ENCODE measurements at places on chromosomes 7 and 10. TPM values are rescaled to one million over a fixed set of nuclear protein-coding genes. Genes with fewer than 3 reads are reported as not detected.

DNA sequence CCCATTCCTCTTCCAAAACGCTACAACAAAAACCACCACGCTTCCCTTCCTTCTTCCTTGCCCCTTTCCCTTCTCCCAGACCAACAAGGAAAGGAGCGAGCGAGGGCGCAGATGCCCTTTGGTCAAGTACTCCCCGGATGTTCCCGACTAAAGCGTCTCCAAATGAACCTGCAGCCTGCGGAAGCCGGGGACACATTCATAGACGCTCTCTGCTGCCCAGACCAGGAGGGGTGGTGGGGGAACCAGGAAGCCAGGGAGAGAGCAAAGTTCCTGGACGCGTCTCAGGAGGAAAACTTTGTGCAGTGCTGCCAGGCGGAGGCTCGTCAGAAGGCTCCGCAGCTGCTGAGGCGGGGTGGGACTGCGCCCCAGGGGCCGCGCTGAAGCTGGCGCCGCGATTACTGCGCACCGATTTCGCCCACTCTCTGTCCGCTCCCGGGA, 754 bp downstream of the SEMA3D start:
- H3K4me1 ChIP-seq = no peaks in the 10 kb centered on the region
- no peak overlapping the region for H3K27ac ChIP-seq
- H3K27me3 ChIP-seq = peaks cover 21% of the 10 kb centered on the region
- H3K4me3 ChIP-seq = peak overlapping the region; percentile 31
- DNase-seq = no peak
- no peaks in the 10 kb centered on the region for H3K36me3 ChIP-seq

DNA sequence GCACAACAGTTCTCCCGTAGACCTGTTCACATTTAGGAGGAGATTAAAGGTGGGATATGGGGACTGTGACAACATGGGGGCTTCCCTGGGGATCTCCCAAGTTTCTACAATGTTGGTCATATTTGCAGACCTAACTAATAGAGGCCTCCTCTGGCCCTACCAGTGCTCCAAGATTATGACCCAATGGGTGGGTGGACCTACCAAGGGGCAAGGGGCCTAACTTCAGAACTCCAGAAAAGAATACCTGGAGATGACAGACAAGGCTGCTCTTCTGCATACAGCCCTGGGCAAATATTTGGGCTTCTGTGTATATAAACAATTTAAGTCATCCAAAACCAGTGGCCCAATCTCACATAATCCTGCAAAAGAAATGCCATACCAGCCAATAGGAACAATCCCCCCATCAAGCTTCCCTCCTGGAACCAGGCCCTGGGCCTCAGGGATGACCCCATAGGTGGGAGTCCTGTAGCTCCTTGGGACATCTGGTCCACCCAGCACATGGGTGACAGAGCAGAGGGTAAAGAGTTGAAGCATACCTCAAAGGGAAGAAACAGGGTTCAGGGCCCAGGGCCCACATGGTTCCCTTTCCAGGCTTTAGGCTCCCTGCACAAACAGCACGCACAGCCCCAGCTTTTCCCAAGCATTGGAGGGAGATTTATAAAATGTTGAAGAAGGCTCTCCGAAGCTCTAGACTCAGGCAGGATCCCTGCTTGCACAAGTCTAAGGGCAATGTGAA, 86.1 kb upstream of the CHST15 start:
- no peak overlapping the region for H3K27ac ChIP-seq
- peaks cover 7% of the 10 kb centered on the region for H3K27me3 ChIP-seq
- H3K4me1 ChIP-seq = peaks cover 12% of the 10 kb centered on the region
- no peak overlapping the region for H3K4me3 ChIP-seq

Gene BICC1
- total RNA-seq = 1.9 TPM

DNA sequence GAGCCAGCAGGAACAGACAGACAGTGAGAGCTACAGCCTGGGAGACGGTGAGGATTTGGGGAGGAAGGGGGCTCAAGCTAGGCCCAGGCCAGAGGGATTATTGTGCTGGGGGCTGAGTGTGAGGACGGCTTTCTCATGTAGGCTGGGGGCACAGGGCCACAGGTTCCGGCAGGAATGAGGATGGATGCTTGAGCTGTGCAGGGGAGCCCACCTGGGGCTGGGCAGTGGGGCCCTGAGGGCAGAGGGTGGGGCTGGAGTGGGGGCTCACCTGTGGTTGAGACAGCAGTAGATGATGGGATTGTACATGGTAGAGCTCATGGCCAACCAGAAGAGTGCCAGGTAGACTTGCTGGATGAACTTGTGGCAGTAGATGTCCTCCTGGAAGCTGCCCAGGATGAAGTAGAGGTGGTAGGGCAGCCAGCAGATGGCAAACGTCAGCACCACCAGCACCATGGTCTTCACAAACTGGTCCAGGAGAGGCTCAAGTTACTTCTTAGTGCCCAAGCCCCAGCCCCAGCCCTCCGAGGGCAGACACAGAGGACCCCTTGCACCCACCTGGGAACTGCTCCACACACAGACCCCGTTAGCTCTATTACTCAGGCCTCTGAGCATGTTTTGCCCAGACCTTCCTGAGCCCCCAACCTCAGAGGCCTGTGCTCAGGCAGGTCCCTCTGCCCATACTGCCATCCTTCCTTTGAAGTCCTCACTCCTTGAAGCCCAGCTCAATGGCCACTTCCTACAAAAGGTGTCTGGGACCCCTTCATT, 9.7 kb downstream of the TACR2 start:
- no peaks in the 10 kb centered on the region for H3K27me3 ChIP-seq
- no peak overlapping the region for H3K4me3 ChIP-seq
- DNase-seq = no peak
